Fibroblast of skin of back (primary cell): ENCODE measurements at places on chromosomes 1 and 21.

GRCh38 chr1:193685986-193686385 lies 499.6 kb upstream of the B3GALT2 start:
- DNase-seq = no peak

DNA sequence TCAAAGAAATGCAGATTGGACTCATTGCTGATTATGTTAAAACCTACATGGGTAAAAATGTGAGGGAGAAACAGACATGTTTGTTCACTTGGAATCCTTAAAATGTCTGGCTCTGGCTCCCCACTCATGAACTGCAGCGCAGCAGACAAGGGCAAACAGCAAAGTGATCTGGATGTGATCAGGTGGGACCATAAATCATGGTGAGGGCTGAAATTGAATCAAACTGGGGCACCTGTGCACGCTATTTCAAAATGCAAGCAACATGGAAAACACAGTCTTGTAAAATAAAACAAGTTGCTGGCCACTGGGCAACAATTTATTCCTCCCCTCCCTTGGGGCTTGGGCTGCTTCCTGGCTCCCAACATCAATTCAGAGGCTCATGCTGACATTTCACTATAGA lies 373.4 kb downstream of the SEC16B start:
- no peak for DNase-seq

DNA sequence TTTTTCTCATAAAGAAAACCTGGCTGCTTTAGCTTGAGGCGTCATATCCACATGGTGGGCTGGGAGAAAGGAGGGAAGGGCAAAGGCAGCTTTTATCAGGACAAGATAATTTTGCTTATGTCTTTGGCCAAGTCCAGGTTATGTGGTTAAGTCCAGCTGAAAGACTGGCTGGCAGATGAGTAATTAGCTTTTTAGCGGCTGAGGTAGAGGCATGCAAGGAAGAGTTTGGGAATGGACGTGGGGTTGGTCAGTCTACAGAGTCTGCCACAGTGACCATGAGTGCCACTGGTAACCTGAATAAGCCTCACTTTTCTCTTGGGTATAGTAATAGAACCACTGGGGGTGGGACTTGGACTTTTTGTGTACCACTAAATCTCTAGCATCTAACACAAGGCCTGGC lies 39.8 kb downstream of the NEK7 start:
- DNase-seq = no peak

DNA sequence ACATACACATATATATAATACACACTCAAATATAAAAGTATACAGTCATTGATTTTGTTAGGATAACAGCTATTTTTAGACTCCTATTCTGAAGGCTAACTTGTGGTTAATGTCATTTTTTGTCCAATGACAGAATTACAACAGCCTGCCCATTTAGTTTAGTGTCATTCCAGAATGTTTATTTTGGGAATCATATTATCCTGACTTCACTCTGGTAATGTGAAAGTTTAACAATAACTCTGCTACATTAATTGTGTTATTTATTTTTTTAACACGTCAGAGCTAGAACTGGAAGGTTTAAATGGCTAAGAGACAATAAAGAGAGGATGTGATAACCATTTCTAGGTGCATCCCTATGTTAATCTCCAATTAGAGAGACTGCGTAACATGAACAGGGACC lies 648.1 kb downstream of the USP25 start:
- DNase-seq = peak; percentile 62

DNA sequence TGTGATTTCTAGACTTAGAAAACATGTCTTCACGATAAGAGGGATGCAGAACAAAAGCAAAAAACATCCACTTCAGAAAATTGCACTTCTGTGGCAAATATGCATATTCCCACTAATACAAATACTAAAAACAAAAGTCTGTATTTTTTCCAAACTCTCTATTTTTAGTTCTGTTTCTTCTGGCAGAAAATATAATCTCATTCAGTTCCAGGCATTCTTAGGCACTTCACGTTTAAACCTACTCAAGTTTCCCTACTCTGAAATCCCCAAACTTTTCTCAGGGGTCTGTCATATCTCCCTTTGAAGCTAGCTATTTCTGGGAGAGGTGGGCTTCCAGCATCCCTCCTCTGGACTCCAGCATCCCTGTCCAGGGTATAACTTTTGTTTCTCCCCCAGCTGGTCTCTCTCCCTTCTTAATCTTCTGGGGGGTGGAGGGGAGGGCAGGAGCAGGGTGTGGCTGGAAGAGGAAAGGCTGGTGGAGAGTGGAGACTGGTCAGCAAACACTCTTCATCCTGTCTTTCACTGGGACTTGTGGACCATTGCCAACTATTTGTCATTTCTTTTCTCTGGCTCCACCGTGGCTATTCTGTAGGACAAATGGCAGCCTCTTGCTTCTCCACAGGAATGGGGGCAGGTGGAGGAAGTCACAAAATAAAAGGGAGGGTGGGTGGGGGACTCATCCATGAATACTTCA lies 19.6 kb upstream of the NCF2 start:
- peak; percentile 84 for DNase-seq

GRCh38 chr1:61518670-61519400 lies 206.1 kb downstream of the TM2D1 start:
- no peak for DNase-seq

- no peak for DNase-seq
Observed at GRCh38 chr1:164188497-164188896, 370.5 kb upstream of the PBX1 start.
